Stimulated activated CD8-positive, alpha-beta memory T cell treated with anti-CD3 and anti-CD28 coated beads, Interleukin-4, amount 100 ng/mL, for 4 hours (primary cell): ENCODE measurements at places on chromosomes 4 and X.
A peak's percentile ranks its signal among the peaks of the same experiment; 100 is the strongest.

DNA sequence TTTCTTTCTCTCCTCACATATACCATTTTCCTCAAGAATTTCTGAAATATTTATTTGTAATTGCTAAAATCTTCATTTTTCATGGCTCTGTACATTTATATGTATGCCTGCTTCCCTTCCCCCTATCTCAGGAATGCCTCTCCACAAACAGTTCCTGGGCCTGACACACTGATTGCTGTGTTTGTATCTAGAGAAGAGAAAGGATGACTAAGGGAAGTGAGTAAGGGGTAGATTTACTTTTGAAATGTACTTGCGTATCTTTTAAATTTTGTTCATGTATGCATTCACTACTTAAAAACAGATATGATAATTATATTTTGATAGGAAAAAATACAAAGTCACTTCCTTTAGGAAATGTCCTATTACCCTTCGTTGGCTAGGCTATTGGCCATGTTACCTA lies 790.8 kb downstream of the PCDH18 start:
- no peak for DNase-seq

DNA sequence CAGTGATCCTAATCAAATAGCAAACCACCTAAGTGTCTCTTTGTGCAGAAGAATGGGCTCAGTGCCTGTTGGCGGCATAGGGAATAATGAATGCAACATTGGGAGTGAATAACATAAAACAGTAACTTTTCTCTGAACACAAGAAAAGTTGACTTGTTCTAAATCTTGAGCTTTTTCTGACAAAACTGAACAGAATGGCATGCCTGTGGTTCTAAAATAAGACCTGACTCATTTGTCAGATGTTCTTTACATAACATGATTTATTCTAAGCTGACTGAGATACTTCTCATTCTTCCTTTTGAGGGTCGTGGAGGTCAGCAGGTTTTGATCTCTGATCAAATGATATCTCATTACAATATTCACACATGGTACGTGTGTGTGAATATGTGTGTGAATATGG lies 165.4 kb upstream of the WDR1 start:
- DNase-seq: no peak

DNA sequence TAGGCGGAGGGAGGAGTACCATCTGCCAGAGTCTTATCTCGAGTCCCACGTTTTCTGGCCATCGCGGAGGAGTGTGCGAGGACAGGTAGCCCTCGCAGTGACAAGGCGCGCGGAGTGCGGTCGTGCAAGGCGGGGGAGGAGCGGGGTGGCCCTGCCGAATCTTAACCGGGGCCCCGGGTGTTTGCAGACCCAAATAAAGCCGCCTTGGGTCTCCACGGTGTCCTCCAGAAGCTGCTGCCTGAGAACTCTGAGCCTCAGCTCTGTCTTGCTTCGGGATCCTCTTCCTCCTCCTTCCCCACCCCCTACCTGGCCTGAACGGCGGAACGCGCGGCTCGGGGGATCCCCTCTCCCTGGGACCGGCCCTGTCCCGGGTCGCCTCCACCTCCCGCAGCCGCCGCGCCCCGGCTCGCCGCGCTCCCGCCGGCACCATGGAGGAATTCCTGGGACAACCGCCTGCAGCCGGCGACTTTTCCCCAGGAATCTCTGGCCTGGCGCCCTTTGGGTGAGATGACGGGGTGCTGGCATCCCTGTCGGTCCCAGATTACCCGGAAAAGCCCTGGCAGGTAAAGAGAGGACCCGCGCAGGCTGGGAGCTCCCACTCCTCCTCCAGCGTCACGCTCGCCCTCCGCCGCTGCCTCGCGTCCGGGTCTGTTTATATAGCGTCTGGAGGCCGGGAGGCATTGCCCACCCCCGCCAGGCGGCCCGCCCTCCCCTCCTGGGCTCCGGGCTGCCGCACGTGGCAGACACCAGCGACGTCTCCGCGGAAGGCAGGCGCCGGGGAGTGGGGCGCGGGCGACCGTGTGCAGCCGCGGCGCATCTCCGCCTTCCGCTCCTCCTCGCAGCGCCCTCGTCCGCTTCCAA lies at the start of gene GALNTL6:
Gene GALNTL6, plus strand, starts transcription at position 740 of the 861 bp plus-strand sequence.
- DNase-seq: no peak

DNA sequence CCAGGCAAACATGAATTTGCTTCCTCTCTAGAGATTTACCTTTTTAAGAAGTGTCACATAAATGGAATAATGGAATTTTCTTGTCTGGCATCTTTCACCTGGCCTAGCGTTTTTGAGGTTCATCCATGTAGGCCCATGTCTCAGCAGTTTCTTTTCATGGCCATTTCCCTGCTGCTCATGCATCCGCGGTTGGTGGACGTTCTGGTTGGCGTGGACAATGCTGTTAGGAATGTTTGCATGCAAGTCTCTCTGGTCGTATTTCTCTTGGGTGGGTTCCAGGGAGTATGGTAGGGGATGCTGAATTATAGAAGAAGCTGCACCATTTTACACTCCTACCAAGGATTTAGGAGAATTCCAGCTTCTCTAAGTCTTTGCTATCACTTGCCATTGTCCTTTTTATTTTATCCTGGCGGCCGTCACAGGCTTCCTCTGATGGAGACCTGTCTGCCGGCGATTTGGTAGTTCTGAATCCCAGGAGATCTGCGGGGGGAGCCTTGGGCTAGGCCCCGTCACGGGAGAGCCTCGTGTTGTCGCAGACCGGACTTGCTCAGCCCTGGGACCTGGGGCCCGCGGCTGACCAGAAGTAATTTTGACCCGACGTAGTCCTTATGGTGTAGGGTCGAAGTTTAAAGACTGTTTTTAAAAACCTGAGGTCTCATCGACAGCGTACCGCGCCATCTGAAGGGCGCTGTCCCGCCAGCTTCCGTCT lies 56.9 kb upstream of the TADA2B start:
- DNase-seq: no peak

- no peak for DNase-seq
Observed at GRCh38 chrX:8244301-8244700, 73.2 kb upstream of the VCX2 start.

DNA sequence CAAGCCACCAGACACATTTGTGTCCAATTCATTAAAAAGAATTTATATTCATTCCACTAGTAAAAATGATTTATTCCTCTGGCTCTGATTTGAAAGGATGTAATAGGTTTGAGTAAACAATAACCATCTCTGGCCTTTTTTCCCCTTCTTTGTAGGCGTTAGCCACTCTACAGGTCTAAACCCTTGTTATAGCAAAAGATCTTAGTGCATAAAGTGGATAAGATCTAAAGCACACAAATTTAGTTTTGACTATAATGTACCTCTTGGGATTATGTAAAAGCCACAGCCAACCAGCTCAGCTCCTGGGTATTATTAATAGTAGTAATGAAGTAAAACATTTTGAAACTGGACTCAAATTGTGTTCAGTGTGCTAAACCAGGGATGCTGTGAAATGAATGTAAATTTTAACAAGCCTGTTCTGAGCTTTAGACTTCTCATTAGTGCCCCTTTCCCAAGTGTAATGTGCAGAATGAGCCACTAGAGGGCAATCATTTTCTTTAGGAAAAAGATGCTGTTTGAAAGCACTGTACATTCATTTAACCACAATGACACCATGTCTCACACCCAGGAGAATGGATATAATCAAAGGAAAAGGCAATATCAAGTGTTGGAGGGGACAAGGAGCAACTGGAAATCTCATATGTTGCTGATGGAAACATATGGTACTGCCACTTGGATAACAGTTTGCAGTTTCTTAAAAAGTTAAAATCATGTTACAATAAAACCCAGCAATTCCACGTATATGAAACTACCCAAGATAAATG lies 69.7 kb downstream of the KLHL8 start:
- peak; percentile 19 for DNase-seq

DNA sequence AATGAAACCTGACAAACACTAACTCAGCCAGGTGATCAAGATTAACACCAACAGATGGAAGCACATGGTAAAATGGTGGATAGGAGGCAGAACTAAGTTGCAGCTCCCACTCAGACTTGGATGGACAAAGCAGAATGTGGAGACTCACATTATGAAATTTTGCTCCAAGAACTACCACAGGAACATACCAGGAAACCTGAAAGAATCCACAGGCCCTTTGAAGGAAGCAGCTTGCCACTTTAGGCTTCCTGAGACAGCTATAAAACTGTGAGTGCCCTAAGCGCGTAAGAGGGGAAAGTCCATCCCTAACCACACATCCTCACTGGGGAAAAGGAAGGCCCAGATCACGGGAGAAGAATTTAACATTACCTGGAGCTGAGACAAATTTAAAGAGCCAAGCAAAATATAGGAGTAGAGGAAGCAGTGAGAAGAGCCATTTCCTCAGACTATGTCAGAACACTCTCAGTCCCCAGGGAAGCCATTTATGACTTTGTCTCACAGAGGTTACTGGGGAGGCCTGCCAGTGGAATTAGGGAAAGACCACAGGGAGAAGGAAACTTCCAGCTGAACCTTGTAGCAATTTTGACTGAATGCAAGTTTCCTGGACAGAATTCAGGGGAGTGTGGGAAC lies 224.5 kb downstream of the TEX13C start:
- DNase-seq: no peak

DNA sequence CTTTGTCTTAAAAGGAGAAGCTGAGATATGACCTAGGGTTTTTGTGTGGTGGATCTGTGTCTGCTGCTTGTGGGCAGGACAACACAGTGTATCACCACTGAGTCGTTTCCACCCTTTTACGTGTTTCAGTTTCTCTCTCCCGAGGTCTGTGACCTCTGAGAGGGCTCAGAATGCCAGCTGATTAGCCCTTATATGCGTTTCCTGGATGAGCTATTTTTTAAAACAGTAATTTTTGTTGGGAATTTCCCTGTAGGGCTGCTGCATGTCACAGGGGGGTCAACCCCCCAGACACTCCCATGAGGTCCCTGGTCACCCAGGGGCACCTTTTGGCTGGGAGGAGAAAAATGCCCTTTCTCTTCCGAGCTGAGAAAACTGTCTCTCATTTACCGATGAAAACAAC lies 170.4 kb upstream of the CASK start:
- DNase-seq: no peak

DNA sequence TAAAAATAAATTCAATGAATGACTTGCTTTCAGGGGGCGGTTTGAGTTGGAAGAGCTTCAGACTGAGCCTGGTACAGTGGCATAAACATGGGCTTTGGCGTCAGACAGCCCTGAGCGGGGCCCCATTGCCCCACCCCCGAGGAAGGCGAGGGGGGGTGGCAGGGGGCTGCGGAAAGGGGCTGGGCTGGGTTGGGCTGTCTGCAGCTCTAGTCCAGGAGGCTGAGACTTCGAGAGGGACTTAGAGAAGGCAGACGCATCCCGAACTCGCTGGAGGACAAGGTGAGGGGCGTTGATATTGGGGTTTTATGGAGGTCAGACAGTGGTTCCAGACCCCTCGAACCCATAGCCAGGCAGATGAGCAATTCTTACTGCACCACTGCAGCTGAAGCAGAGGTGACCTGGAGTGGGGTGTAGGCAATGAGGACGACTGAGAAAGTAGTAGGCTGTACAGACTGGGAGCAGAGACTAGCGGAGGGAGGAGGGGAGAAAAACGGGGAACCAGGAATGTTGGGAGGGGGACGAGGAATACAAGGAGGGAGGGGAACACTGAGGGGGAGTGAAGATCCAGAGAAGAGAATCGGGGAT lies at the start of gene MAGED2:
Gene MAGED2, plus strand, starts transcription at position 222 of the 585 bp plus-strand sequence. CDS start 1,587 bp downstream, outside the sequence.
- DNase-seq: no peak

DNA sequence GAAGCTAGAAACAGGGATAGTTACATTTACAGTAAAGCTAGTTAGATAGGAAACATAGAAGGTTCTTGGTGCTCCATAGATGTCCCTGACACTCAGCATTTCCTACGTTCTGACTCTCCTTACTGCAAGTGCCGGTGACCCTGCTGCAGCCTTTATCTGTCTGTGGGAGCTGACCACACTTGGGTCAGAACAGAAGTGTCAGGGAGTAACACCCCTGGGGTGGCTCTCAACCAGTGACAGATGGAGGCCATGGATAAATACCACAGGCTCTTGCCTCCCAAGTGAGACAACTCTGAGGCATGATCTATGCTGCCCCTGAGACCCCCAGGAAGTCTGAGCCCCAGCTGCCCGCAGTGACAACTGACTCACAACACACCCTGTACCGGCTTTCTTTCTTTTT lies 69.8 kb downstream of the ANXA3 start:
- DNase-seq: no peak

DNA sequence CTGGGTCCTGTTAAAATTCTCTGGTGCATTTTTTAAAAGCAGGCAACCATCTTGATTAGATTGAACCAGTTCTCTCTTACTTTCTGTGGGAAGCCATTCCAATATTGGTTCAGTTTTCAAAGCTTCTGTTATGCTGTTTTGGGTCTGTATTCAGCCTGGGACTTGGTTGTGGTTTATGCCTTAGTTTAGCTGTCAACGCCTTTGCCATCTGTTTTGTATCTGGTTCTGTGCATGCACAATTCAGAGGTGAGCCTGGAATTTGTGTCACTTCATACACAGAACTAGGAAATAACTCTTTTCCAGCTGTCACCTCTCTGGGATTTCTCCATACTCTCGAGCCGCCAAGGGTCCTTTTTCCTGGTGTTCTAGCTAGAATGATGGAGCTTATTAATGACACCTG lies 46.2 kb downstream of the STAP1 start:
- no peak for DNase-seq

GRCh38 chr4:2256156-2256731 lies 5.7 kb downstream of the MXD4 start:
- DNase-seq: no peak

DNA sequence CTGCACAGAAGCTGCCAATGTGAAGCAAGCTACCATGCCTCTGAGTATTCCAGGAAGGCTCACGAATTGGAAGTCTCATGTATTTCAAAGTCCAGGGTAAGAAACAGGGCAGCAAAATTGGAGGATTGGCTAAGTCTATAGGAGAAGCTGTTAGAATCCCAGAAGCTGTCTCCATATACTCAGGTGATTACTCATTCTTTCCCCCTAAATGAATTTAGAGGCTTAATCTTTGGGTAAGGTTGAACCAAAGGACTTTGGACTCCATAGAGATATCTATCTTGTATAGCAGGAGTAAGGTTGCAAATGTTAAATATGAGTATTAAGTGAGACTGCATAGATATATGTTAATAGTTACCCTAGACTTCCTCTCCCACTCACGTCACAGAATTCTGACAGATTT lies 36.3 kb downstream of the STBD1 start:
- DNase-seq: no peak

- no peak for DNase-seq
Observed at GRCh38 chrX:41369152-41369551, 35.2 kb downstream of the DDX3X start.

- DNase-seq: no peak
Observed at GRCh38 chrX:69038188-69038587, 127.1 kb downstream of the PJA1 start.

- no peak for DNase-seq
Observed at GRCh38 chrX:106608016-106608415, 3.8 kb upstream of the RADX start.

GRCh38 chr4:125111323-125111722 lies 203.4 kb upstream of the FAT4 start:
- no peak for DNase-seq

- no peak for DNase-seq
Observed at GRCh38 chrX:120457766-120458180, 11.3 kb downstream of the LAMP2 start.

- DNase-seq: no peak
Observed at GRCh38 chr4:41590591-41590990, 52.6 kb downstream of the LIMCH1 start.

GRCh38 chr4:88722276-88722780 lies 24.7 kb upstream of the NAP1L5 start:
- DNase-seq: no peak
